Activated CD4-positive, alpha-beta T cell treated with anti-CD3 and anti-CD28 coated beads, Interleukin-2, amount 50 U/mL, for 24 hours (primary cell): ENCODE measurements at places on chromosomes 7 and 10.

- no peak for DNase-seq
Observed at GRCh38 chr7:150468241-150468640, 17.8 kb downstream of the GIMAP8 start.

DNA sequence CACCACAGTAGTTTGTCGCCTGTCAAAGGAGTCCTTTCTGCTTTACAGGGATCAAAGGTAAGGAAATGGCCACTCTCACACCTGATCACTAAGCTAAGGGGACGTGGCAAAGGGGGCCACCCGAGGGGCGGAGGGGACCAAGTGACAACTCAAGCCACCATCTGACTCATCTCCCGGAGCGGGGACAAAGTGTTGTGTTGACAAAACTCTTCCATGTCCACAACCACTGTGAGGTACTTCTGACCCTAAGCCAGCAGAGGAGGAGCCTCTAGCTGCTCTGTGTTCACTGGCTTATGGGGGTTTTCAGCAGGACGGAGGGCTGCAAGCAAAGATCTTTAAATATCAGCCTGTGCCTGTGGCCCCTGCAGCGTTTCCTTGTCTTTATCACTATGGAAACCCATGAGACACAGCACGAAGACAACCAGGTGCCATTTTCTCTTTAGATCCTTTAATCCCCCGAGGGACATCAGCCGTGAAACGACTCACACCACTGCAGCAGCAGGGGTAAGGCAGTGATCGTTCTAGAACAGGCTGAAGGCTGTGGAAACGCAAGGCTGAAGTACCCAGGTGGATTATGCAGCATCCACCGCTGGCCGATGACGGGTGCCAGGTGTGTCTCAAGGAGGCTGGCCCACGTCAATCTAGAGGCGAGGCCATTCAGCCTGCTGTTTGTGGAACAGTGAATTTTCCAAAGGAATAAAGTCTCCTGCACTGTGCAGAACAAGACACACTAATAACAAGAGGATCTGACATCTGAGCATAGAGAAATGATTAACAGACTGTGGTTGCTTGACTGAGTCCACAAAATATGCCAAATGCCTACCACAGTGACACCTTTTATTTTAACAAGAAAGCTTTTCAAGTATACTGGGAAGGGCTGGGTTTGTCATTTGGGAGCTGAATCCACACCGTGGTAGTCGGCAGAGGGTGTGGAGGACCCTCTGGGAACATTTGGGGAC is 26.6 kb upstream of the DDC start:
- no peak for DNase-seq

DNA sequence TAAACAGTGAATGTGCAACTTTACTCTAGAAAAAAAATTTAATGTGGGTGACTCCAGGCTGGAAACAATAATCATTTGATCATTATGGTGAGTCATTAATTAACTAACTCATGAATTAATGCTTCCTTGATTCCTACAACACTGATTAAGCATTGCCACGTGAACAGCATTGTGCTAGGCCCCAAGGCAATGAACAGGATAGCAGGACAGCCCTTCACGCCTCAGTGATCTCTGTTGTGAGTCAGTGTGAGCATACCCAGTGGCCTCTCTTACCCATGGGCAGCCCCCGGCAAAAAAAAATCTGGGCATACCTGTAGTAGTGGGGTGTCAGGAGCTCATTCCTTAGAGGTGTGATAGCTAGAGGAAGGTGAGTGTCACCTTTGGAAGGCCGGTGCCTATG is 76.0 kb downstream of the DENND2A start:
- DNase-seq = no peak

- DNase-seq = no peak
Observed at GRCh38 chr7:146115851-146116520, 615 bp upstream of the CNTNAP2 start.

- no peak for DNase-seq
Observed at GRCh38 chr7:95690367-95690947, 81.9 kb upstream of the DYNC1I1 start.

GRCh38 chr7:148919859-148920258 is 35.8 kb upstream of the EZH2 start:
- DNase-seq = no peak

DNA sequence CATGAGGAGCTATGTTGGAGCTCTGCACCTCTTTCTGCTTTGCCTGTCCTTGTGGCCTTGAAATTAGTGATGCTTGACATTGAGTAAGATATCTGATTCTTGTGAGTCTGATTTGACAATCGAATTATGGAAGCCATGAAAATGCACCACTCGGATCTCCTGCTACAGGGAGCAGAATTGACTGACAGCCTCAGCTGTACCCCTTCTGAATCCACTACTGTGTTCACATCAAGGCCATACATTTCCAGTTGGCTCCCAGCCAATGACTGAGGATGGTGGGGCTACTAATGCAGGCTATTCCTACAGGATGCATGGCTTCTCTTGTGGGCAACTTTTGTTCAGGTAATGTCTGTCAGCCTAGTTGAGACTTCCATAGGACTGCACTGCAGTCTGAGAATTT is 321.9 kb downstream of the REEP3 start:
- DNase-seq = no peak

GRCh38 chr7:41203542-41203941 is 499.3 kb downstream of the INHBA start:
- DNase-seq = no peak

DNA sequence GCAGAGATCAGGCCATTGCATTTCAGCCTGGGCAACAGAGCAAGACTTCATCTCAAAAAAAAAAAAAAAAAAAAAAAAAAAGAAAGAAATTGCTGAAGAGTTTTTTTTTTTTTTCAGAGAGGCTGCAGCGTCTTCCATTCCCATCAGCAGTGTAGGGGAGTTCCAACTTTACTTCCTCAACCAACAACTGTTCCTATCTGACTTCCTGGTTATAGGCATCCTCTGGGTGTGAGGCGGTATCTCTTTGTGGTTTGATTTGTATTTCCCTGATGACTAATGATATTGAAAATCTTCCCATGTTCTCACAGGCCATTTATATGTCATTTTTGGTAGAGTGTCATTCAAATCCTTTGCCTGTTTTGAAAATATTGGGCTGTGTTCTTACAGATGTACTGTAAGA is 40.2 kb downstream of the PRTFDC1 start:
- no peak for DNase-seq

- DNase-seq = no peak
Observed at GRCh38 chr7:159091480-159092475, 52.9 kb downstream of the VIPR2 start.

- no peak for DNase-seq
Observed at GRCh38 chr10:130013335-130014262, 49.5 kb upstream of the EBF3 start.

GRCh38 chr7:42964293-42964692 is 32.1 kb downstream of the MRPL32 start:
- DNase-seq = no peak

DNA sequence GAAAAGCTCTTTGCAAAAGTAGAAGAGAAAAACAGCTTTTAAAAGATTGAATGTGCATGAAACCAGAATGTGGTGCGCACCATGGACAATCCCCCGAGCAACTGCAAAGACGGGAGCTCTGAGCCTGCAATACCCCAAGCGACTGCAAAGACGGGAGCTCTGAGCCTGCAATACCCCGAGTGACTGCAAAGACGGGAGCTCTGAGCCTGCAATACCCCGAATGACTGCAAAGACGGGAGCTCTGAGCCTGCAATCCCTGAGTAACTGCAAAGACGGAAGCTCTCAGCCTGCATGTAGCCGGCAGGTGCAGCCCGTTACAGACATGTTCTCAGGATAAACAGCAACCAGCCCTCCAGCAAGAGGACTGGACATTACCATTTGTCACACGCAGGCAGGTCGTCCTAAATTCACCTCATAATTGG is 6.2 kb downstream of the ZNF775 start:
- no peak for DNase-seq

GRCh38 chr10:81127931-81128330 is 590.2 kb downstream of the SH2D4B start:
- no peak for DNase-seq

DNA sequence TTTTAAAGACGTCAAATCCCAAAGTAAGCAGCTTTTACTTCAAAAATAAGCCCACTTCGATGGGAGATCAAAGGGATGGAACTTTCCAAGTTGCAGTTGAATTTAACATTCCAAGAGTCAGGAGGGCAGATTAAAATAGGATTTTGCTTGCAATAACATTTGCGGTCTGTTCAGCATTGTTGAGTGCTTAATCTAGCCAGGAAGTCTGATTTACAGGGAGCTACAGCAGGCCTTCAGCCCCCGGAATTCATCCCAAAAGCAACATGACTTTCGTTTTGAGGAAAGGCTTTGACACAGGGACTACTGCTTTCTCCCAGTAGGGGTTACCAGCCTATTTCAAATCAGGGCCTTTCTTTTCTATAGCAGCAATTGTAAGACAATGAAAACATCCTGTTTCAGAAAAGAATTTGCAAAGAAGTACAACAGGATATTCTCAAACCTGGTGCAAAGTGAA is 279.6 kb upstream of the PITRM1 start:
- DNase-seq = no peak

- DNase-seq = no peak
Observed at GRCh38 chr10:113068178-113068890, 118.3 kb downstream of the TCF7L2 start.

DNA sequence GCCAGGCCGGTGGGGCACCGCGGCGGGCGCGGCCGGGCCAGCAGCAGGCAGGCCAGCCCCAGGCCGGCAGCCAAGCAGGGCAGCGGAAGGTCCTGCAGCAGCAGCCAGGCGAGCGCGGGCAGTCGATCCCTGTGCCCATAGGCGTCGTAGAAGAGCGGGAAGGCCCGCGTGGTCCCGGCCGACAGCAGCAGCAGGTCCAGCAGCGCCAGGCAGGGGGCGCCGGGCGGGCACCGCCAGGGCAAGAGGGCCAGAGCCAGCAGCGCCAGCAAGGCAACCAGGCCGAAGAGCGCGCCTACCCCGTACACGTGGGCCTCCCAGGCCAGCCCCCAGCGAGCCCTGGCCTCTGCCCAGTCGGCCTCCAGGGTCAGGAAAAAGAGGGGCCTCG is 8.4 kb upstream of the RBM28 start:
- no peak for DNase-seq

- DNase-seq = no peak
Observed at GRCh38 chr7:67348171-67348570, 351.5 kb downstream of the TYW1 start.

- DNase-seq = no peak
Observed at GRCh38 chr10:28496481-28496961, 36.4 kb upstream of the WAC start.

GRCh38 chr7:151080067-151080521 is 515 bp downstream of the FASTK start:
- no peak for DNase-seq
